Lung (tissue), 17 donors: ENCODE measurements at places on chromosomes 16 and 17. TPM values are rescaled to one million over a fixed set of nuclear protein-coding genes. Genes with fewer than 3 reads are reported as not detected.

CACNA1H gene
- polyA plus RNA-seq, result 7.1 TPM

- no peak overlapping the region for H3K4me3 ChIP-seq
- DNase-seq, result no peak
- no peaks in the 10 kb centered on the region for H3K4me1 ChIP-seq
- H3K27me3 ChIP-seq, result peaks cover 75% of the 10 kb centered on the region
- no peak overlapping the region for H3K27ac ChIP-seq
These were observed 3.9 kb upstream of the MT1B start for GRCh38 chr16:56647641-56648431.

MEOX1 gene
- polyA plus RNA-seq, result 1.1 TPM

DNA sequence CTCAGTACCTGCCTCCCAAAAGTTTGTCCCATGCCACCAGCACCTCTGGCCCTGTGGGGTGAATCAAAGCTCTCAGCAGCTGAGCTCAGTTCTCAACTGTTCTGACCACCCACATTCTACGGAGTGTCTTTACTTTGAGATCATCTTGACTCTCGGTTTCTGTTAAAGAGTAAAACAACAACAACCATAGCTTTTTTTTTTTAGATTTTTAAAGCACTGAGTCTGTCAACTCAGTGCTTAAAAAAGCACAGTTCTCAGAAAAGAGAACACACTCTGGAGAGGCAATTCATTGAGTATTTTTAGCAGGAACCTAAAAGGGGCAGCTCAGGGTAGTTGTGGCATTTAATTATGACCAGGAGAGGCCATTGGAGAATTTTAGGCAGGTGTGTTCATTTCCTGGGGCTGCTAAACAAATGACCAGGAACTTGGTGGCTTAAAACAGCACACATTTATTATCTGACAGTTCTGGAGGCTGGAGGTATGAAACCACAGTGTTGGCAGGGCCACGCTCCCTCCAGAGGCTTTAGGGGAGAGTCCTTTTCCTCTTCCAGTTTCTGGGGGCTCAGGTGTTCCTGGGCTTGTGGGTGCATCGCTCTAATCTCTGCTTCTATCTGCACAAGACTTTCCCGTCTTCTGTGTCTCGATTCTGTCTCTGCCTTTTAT is 6.7 kb upstream of the WFIKKN2 start:
- no peak for DNase-seq
- H3K4me3 ChIP-seq, result no peak overlapping the region
- H3K27me3 ChIP-seq, result no peaks in the 10 kb centered on the region
- no peaks in the 10 kb centered on the region for H3K4me1 ChIP-seq

DNA sequence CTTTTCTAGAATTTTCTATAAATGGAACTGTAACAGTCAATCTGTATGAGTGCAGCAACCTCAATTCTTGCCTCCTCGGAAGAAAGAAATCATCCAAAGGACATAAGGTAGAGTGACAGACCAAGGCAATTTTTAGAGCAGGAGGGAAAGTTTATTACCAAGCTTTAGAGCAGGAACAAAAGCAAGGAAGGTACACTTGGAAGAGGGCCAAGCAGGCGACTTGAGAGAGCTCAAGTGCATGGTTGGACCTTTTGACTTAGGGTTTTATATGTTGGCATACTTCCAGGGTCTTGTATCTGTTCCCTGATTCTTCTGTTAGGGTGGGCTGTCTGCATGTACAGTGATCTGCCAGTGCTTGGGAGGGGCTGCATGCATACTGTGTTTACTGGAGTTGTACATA is 50.3 kb downstream of the SCNN1G start:
- H3K36me3 ChIP-seq, result no peaks in the 10 kb centered on the region
- H3K4me1 ChIP-seq, result no peaks in the 10 kb centered on the region
- peak; percentile 24 for DNase-seq
- no peak overlapping the region for H3K4me3 ChIP-seq

GRAP gene
- 8.6 TPM for polyA plus RNA-seq

IGFALS gene
- 1.2 TPM for polyA plus RNA-seq

DNA sequence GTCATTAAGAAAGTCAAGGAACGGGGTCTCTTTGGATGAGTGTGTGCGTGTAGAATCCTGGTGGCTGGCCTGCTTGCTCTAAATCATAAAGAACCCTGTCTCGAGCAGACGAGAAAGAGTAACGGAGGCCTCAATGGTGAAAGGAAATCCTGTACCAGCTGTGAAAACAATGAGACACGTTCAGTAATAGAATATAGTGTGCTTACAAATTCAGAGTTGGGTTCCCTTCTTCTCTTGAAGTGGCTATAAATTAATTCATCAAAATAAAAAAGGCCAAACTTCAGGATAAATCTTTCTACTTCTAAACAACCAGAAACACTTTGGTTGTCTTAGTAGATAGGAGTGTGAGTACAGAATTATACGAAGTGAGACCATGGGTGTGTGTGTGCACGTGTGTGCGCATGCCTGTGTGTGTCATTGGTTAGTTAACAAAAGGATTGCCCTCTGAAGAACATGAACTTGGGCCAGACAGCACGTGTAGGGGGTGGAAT is 48.5 kb downstream of the WWOX start:
- DNase-seq, result peak; percentile 72
- H3K36me3 ChIP-seq, result no peaks in the 10 kb centered on the region
- no peaks in the 10 kb centered on the region for H3K4me1 ChIP-seq
- H3K27ac ChIP-seq, result no peak overlapping the region

- H3K4me3 ChIP-seq, result no peak overlapping the region
- peaks cover 28% of the 10 kb centered on the region for H3K36me3 ChIP-seq
- H3K27ac ChIP-seq, result no peak overlapping the region
- no peaks in the 10 kb centered on the region for H3K27me3 ChIP-seq
- no peak for DNase-seq
- no peaks in the 10 kb centered on the region for H3K4me1 ChIP-seq
These were observed 47.5 kb downstream of the RNF213 start for GRCh38 chr17:80307994-80308691.

- peak; percentile 79 for DNase-seq
- H3K4me3 ChIP-seq, result peak overlapping the region; percentile 53
- peaks cover 30% of the 10 kb centered on the region for H3K4me1 ChIP-seq
- no peaks in the 10 kb centered on the region for H3K27me3 ChIP-seq
- H3K36me3 ChIP-seq, result no peaks in the 10 kb centered on the region
- peak overlapping the region; percentile 94 for H3K27ac ChIP-seq
These were observed 1.1 kb upstream of the USP32 start for GRCh38 chr17:60392845-60393702.

GRCh38 chr17:64073771-64074703 is 53.6 kb upstream of the ICAM2 start:
- no peaks in the 10 kb centered on the region for H3K27me3 ChIP-seq
- H3K4me1 ChIP-seq, result peaks cover 9% of the 10 kb centered on the region
- no peak overlapping the region for H3K27ac ChIP-seq

DNAH2 gene
- 2.7 TPM for polyA plus RNA-seq

DHX58 gene
- polyA plus RNA-seq, result 35.1 TPM

DNA sequence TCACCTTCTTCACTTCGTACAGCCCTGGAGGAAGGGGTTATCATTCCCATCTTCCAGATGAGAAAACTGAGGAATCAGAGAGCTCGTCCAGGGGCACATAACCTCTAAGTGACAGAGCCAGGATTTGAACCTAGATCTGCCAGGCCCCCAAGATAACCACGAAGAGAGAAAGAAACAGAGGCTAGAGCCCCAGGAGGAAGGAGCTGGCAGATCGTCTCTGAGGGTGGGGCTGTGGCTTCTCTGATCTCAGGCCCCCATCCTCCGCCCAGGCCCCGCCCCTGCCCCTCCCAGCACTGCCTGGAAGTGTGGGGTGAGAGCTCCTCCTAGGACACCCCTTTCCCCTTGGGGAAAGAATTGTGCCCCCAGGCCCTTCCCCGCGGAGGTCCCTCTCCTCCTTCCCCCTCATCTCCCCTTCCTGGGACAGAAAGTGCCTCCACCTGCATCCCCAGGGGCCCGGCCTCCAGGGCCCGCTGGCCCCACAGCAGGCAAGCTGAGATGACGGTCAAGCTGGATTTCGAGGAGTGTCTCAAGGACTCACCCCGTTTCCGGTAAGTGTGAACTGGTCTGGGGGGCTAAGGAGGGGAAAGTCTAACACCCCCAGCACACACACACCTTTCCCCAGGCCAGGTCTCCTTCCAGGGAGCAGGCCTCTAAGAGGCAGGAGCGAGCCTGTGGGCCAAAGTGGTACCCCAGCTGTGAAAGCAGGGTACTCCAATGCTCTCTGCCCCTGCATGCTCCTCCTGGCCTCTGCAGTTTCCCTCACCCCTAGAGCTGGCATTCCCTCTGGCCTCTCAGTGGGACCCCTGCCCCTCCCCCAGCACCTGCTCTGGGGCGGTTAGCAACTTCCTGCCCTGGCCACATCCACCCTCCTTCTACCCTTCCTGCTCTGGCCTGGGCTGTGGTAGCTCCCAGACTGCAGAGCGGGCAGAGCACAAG is at the start of gene ACAP1:
Gene ACAP1 (plus strand): TSS at position 290 of the 936 bp plus-strand sequence. CDS start 206 bp downstream, at position 496.
- peak within 1 kb of the TSS; percentile 45 for H3K27ac ChIP-seq
- DNase-seq, result no peak
- no peaks in the 10 kb centered on the region for H3K4me1 ChIP-seq
- peak within 1 kb of the TSS; percentile 32 for H3K4me3 ChIP-seq
- H3K27me3 ChIP-seq, result peaks cover 3% of the 10 kb centered on the region

DNA sequence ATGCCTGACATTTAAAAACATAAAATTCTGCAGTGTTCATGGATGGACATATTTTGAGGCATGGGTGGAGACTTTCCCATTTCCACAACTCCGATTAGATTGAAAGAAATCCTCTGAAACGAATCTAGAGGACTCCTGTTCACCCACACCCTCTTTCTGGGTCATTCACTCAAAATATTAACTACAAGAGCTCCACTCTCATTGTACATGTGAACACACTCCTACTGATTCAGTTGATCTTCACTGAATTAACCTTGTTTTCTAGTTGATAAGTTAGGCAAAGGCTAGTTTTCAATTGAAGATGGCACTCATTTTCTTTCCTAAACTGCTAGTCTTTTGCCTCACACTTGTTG is 44.1 kb downstream of the GRB7 start:
- H3K27me3 ChIP-seq, result peaks cover 10% of the 10 kb centered on the region
- H3K4me3 ChIP-seq, result no peak overlapping the region
- no peaks in the 10 kb centered on the region for H3K36me3 ChIP-seq
- DNase-seq, result no peak

- no peak for DNase-seq
- no peak overlapping the region for H3K4me3 ChIP-seq
- peaks cover 17% of the 10 kb centered on the region for H3K27me3 ChIP-seq
- no peaks in the 10 kb centered on the region for H3K36me3 ChIP-seq
- peaks cover 1% of the 10 kb centered on the region for H3K4me1 ChIP-seq
These were observed 8.3 kb downstream of the C1QTNF1 start for GRCh38 chr17:79031996-79032875.

DNA sequence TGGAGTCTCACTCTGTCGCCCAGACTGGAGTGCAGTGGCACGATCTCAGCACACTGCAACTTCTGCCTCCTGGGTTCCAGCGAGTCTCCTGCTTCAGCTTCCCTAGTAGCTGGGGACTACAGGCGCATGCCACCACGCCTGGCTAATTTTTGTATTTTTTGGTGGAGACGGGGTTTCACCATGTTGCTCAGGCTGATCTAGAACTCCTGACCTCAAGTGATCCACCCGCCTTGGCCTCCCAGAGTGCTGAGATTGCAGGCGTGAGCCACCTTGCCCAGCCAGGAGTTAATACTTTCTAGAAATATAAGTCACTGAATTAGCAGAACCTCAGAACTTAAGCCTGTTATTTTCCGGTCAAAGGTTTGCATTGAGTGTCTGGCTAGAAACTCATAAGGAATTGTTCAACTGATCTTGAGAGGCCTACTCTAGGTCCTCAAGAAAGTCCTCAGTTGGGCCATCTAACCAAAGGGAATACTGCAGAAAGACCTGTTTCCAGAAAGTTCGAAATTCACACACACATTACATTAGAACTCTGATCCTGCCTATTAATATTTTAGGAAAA is 1.4 kb downstream of the TMEM220 start:
- no peak overlapping the region for H3K4me3 ChIP-seq
- H3K4me1 ChIP-seq, result peaks cover 9% of the 10 kb centered on the region
- H3K27ac ChIP-seq, result no peak overlapping the region
- peaks cover 15% of the 10 kb centered on the region for H3K36me3 ChIP-seq

SGCA gene
- 19.4 TPM for polyA plus RNA-seq

DNA sequence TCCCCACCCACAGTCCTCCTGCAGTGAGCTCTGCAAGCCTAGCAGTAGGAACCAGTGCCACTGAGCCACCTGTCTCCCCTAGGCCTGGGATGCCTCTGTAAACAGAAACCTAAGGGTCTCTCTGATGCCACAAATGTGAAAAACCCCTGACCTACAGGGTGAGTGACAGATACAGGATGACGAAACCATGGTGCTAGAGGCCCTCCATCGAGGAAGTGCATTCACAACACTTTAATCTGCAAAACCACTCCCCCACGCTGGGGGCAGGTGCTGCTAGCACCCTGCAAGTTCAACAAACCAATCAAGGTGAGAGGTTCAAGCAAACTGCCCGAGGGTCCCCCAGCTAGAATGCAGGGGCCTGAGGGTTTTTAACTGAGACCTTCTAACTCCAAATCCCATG is 59.5 kb downstream of the CDYL2 start:
- H3K4me3 ChIP-seq, result no peak overlapping the region
- no peaks in the 10 kb centered on the region for H3K4me1 ChIP-seq
- H3K27me3 ChIP-seq, result no peaks in the 10 kb centered on the region
- peaks cover 3% of the 10 kb centered on the region for H3K36me3 ChIP-seq
- H3K27ac ChIP-seq, result no peak overlapping the region

DNA sequence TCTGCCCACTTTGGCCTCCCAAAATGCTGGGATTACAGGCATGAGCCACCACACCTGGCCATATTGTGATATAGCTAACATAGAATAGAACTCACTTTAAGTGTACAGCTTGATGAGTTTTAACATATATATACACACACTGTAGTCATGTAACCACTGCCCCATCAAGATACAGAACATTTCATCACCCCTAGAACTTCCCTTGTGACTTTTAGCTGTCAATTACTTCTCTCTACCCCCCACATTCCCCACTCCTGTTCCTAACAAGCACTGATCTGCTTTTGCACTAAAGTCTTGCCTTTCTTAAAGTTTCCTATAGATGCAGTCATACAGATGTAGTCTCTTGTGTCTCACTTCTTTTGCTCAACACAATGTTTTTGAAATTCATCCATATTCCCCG is 93.1 kb downstream of the PITPNC1 start:
- no peaks in the 10 kb centered on the region for H3K4me1 ChIP-seq
- no peak overlapping the region for H3K27ac ChIP-seq
- no peaks in the 10 kb centered on the region for H3K27me3 ChIP-seq
- no peaks in the 10 kb centered on the region for H3K36me3 ChIP-seq
- DNase-seq, result no peak

- DNase-seq, result no peak
- no peak overlapping the region for H3K4me3 ChIP-seq
- no peaks in the 10 kb centered on the region for H3K27me3 ChIP-seq
- no peak overlapping the region for H3K27ac ChIP-seq
These were observed 124.3 kb upstream of the MED13 start for GRCh38 chr17:62189377-62189776.

- H3K36me3 ChIP-seq, result no peaks in the 10 kb centered on the region
- H3K4me3 ChIP-seq, result no peak overlapping the region
- no peaks in the 10 kb centered on the region for H3K4me1 ChIP-seq
- no peaks in the 10 kb centered on the region for H3K27me3 ChIP-seq
- no peak for DNase-seq
These were observed 489.6 kb downstream of the CDH13 start for GRCh38 chr16:83116274-83116892.
